ENCODE measurements at places on chromosomes 11 and 22.

- DNase-seq, result peak; percentile 10
Measured at GRCh38 chr11:1504581-1505290, 18.2 kb upstream of the MOB2 start.

GRCh38 chr11:108084811-108085210, 36.6 kb upstream of the ACAT1 start:
- no peak for DNase-seq

DNA sequence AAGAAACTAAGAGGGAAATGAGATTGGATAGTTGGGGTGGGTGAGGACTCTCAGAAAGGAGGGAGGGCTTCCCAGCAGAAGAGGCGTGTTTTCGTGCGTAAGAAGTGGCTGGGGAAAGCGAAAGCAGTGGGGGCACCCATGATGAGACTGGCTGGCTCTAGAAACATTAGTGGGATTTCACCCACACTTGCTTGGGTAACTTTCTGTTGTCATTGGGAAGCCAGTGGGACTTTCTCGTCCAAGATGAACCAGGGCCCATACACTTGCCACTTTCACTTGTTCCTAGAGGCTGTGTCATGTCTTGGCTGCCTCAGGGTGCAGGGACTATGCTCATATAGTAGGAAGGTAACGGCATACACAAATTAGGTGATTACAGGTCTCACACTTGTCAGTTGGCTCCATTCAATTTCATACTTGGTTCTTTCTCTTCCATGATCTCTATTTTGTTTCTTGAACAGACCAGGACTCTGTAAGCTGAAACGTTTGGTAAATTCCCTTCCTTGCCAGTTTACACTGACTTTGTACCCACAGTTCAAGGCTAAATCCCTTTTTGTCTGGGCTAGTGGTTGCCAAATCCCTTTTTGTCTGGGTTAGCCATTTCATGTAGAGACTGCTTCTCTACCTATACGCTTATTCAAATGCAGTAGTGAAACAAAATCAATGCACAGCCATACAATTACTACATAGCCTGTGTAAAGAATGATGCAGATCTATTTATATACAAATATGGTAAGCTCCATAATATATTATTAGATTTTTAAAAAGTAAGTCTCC, 42.0 kb upstream of the CXCR5 start:
- no peak for DNase-seq

GRCh38 chr11:133136376-133136775, 395.9 kb downstream of the OPCML start:
- no peak for DNase-seq

- DNase-seq, result no peak
Measured at GRCh38 chr22:39240831-39241793, 3.7 kb downstream of the PDGFB start.

GRCh38 chr11:29093416-29094120, 923.3 kb downstream of the KCNA4 start:
- no peak for DNase-seq

GRCh38 chr11:693887-694562, 997 bp downstream of the DEAF1 start:
- peak; percentile 70 for DNase-seq

- no peak for DNase-seq
Measured at GRCh38 chr11:71137376-71137775, 115.0 kb downstream of the SHANK2 start.

DNA sequence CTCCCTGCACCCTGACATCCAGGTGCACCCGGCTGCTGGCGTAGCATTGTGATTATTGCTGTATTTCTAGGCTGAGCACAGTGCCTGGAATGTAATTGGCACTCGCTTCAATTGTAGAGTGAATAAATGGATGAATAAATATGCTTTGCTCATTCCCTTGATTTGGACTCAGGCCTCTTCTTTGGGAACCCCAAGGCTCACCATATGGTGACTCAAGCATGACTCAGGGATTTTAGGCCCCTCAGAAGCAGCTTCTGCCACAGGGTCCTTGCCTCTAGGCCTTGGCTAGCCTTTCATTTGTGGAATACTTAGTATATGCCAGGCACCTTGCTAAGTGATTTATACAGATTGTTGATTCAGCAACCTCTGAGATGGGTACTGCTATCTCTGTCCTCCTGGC, 78.9 kb downstream of the GRIK4 start:
- no peak for DNase-seq

GRCh38 chr11:131957875-131958274, 587.5 kb downstream of the NTM start:
- DNase-seq, result no peak

- DNase-seq, result no peak
Measured at GRCh38 chr22:19429950-19430889, 1.3 kb downstream of the HIRA start.

GRCh38 chr22:48811885-48812284, 1015.8 kb downstream of the BRD1 start:
- DNase-seq, result no peak

- peak; percentile 40 for DNase-seq
Measured at GRCh38 chr22:37749226-37749625, 52.4 kb downstream of the TRIOBP start.

- no peak for DNase-seq
Measured at GRCh38 chr22:38774496-38775166, 18.8 kb upstream of the SUN2 start.

- no peak for DNase-seq
Measured at GRCh38 chr22:17342361-17342760, 26.9 kb upstream of the CECR2 start.

- no peak for DNase-seq
Measured at GRCh38 chr22:34004058-34004457, 83.8 kb upstream of the LARGE1 start.

DNA sequence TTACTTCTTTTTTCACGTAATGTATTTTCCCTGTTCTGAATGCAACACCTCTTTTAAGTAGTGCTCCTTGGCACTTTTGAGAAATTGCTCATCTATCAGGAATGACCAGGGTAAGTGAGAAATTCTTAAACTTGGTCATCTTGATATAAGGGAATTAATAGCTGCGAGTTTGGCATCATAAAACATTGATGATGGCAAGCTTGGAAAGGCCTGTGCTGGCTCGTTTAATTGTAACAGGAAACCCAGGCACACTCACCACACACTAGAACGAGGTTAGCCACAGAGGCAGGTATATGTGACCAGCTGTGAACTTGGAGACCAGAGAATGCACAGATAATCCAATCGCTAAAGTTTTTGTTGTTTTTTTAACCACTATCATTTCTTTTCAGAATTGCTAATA, 24.3 kb downstream of the FAM118A start:
- no peak for DNase-seq

GRCh38 chr11:60318726-60319125, 8.3 kb upstream of the MS4A6E start:
- DNase-seq, result no peak

- DNase-seq, result no peak
Measured at GRCh38 chr11:123904932-123905331, 3.0 kb downstream of the OR8D4 start.

- no peak for DNase-seq
Measured at GRCh38 chr22:44291674-44292360, 20.9 kb downstream of the SHISAL1 start.

DNA sequence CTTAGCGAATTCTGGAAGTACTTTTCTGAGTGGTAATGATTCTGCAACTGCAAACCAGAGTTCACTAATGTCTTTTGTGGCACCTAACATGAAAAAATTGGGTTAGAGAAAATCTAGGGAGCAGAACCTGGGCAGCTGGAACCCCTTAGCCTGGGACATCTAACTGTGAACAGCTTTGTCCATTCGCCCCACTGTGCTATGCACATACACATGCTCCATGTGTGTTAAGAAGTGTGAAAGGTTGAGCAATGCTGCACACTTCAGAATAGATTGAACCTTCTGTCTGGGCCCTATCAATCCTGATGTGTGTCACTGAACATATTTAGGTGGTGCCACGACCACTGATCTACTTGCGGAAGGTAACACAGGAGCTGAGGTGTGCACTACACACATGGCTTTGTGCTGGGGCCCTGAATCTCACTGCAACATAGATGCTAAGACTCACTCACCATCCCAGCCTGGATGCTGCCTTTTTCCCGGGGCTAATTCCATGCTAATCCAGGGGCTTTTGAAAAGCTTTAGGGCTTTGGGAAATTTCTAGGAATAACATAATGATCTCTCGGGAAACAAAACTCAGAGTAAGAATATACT, 976.2 kb downstream of the NTM start:
- no peak for DNase-seq

DNA sequence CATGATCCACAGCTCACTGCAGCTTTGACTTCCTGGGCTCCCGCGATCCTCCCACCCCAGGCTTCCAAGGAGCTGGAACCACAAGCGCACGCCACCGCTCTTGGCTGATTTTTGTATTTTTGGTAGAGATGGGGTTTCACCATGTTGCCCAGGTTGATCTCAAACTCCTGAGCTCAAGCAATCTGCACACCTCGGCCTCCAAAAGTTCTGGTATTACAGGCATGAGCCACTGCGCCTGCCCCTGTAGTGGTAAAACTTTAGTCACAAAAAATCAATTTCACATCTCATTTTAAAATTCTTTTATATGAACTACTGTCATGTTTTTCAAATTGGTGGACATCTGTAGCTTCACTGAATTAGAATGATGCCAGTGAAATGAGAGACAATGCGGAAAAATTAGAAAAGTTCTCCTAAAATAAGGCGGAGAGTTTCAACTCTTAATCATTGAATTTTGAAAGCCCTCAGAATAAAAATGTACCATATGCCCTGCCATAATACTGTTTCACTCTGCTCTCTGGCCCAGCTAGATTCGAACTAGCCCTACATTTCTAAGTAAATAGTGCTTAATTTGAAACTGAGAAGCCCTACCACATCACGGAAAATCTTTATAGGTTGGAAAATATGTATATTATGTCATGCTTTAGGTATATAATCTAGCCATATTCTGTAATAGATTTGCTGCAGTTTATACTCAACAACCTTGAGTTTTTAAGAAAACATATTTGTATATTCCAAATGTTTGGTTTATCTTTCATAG, 78.7 kb downstream of the HORMAD2 start:
- DNase-seq, result no peak

DNA sequence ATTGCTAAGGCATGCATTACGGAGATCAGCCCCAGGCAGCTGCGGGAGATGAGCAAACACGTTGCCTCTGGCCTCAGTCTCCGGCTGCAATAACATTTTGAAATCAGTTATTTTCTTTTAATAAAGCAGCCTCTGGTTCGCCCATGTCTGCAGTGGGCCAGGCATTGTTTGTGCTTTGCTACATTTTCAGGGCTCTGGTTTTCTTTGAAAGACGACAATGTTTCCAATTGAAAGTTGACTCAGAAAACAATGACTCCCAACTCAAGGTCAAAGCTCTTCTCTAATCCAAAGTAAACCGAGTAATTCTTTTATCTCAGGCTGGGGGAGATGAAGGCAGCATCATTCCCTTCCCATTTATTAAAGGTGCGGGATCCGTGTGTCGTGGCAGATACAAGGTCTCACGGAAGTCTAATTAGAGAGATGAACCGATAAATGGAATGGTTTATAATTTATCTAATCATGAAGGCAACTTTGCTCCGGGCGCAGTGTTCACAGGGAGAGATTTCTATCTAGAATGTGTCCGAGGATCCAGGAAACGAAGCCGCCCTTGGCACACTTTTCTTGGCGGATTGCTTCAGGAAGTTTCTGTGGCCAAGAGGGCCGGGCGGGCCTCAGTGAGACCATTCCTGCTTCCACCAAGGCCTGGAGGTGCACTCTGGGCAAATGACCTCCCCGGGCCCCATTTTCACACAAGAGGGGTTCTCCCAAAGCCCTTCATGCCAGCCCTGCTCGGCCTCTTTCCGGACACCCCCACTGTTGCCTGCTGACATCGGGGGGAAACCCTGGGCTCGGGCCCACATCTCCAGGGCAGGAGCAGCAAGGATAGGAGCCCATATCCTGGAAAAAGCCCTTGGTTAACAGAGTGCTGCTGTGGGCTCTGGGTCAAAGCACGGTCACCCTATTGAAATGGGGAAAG, 811.4 kb downstream of the BRD1 start:
- peak; percentile 37 for DNase-seq

- no peak for DNase-seq
Measured at GRCh38 chr11:69403556-69404215, 77.8 kb upstream of the LINC01488 start.

DNA sequence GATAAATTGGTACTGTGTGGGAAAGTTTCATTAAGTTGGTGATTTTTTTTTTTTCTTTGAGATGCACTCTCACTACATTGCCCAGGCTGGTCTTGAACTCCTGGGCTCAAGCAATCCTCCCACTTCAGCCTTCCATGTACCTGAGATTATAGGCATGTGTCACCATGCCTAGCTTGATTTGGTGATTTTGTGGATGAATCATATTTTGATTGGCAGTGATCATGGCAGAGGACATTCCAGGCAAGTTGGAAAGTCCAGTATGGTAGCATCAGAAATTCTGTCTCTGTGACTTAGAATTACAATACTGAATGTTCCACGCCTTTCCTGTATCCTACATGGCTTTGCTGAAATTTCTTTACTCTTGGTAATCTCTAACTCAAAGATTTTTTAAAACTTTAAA, 49.4 kb downstream of the HORMAD2 start:
- DNase-seq, result no peak

DNA sequence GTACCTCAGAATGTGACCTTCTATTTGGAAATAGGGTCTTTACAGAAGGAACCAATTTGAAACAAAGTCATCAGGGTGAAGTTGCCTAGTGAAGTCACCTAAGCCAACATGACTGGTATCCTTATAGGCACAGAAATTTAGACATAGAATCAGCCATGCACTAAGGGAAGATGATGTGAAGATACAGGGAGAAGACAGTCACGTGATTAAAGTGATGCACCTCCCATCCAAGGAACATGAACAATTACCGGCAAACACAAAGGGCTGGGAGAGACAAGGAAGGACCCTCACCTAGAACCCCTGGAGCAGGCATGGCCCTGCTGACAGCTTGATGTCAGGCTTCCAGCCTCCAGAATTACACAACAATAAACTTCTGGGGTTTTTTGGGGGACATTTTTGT, 3.2 kb upstream of the CRYBB2 start:
- no peak for DNase-seq

GRCh38 chr22:21990445-21991303, 8.1 kb upstream of the TOP3B start:
- no peak for DNase-seq

DNA sequence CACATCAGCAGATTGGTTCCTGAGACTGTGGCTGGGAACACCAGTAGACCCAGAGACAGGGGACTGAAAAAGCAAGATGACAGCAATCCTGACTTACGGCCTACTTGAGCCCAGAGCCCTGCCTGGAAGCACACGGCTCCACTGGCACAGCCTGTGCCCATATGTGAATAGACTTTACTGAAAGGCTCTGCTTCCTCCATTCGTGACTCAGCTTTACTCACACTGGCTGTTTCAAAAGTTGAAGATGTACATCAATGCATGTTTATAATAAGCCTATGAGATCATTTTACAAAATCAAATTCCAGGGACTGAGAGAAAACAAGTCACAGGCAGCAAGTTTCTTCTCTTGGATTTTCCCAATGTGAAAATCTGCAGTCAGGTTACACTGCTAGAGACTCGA, 134.6 kb upstream of the TEAD1 start:
- no peak for DNase-seq

- no peak for DNase-seq
Measured at GRCh38 chr11:77801477-77801876, 19.0 kb downstream of the RSF1 start.

DNA sequence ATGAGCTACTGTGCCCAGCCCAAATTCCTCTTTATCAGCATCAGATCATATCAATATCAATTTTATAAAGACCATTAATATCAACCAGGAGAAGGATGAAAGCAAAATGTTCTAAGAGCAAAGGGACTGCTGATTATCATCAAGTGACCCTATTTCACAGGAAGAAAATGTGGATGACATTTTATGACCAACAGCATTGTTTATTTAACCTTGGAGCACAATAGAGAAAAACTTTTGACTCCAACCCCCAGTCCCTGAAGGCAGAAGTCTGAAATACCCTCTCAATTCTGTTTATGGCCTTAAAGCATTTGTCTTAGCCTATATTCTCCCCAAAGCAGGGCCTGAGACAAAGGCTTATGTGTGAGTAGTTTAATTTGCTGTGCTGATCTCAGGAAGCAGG, 11.3 kb upstream of the ALG8 start:
- DNase-seq, result no peak
